Stimulated activated CD8-positive, alpha-beta memory T cell treated with anti-CD3 and anti-CD28 coated beads, Interleukin-12 subunit alpha, Interleukin-12 subunit beta, amount 100 ng/mL, for 1 hour (primary cell): ENCODE measurements at places on chromosomes 6 and 20.

DNA sequence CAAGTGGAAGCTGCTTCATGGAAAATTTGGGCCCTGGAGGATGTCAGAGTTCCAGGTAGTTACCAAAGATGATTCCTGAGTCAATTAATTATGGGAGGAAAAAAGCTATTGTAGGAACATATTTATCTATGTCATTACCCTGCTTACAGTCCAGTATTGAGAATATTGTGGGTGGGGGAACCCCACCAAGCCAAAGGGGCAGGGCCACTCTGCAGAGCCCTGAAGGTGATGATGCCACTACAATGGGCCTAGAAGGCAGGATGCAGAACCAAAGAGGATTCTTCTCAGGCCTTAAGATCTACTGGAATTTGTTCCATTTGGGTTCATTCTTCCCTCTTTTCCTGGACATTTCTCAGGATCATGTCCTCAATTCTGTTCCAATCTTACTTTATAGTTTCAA, 375.2 kb upstream of the MARCKS start:
- no peak for DNase-seq

DNA sequence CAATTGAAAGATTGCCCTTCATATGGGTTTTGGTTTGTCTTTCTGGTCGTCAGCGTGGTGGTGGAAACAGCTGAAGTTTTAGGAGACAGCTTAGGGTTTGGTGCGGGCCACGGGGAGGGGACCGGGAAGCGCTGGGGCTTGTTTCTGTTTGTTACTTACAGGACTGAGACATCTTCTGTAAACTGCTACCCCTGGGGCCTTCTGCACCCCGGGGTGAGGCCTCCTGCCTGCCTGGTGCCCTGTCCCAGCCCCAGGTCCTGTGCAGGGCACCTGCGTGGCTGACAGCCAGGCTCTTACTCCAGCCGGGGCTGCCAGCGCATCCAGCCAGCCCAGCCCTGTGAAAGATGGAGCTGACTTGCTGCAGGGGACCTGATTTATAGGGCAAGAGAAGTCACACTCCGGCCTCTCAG, 22.8 kb downstream of the NPEPL1 start:
- DNase-seq = no peak

DNA sequence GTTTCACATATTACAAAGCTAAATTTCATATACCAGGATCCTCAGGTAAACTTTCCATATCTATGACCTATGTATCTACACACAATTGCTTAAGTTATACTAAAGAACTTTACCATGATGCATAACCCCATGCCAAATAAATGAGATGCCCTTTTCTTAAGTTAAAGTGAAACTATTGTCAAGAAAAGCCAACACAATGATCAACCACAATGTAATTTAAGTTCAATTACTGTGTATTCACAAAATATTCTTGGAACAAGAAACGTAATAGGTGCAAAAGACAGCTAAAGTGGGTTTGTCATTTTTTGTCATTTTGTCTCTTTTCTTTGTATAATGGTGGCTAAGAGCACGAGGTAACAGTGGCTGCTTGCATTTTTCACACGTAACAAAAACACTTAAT, 158.0 kb upstream of the SHLD1 start:
- no peak for DNase-seq

DNA sequence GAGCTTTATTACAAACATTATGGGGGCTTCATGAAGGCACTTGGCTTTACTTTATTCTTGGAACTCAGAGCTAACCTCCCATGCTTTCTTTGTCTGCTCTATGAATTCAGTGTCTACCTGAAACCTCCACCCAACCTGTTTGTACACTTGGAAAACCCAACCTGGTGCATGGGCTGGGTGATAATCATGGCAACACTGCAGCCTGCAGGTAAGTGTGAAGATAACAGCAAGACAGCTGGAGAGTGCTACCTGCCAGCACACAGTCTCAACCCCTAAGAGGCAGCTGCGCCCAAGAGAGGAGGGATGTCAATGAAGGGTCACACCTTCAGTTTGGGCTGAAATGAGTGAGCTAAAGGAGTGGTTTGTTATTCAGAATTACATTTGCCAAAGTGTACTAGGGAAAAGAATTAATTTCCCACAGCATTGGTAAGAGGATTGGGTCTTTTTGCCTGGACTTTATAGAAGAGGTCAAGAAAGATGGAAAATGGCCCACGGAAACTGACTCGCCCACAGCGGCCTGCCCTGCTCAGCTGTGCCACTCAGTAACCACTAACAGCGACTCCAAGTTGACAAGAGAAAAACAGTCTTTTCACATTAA, 24.4 kb downstream of the FOXQ1 start:
- no peak for DNase-seq

- DNase-seq = no peak
These were observed 226.6 kb downstream of the TFAP2C start for GRCh38 chr20:56855708-56856107.

DNA sequence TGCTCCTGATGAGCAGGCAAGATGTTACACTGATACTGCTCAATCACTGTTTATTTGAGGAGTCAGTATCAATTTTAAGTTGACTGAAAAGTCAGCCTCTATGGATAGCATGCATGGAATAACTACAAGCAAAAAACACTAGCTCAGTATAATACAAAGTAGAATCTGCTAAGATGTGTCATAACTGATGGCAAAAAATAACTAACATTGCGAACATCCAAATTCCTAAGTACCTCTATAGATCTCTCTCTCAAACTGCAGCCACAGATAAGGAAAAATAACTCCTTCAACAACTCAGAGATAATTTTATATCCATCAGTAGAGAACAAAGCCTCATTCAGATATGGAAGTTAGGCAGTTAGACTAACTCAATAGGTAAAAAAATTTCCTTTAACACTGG, 16.3 kb downstream of the HDAC2 start:
- no peak for DNase-seq

GRCh38 chr6:30790724-30791383, 46.5 kb upstream of the IER3 start:
- no peak for DNase-seq

GRCh38 chr6:108561742-108562502, 1.2 kb downstream of the FOXO3 start:
- DNase-seq = no peak

- DNase-seq = no peak
These were observed 162.9 kb downstream of the QKI start for GRCh38 chr6:163577404-163577803.

GRCh38 chr6:90079560-90080490, 185.6 kb downstream of the GJA10 start:
- DNase-seq = no peak

DNA sequence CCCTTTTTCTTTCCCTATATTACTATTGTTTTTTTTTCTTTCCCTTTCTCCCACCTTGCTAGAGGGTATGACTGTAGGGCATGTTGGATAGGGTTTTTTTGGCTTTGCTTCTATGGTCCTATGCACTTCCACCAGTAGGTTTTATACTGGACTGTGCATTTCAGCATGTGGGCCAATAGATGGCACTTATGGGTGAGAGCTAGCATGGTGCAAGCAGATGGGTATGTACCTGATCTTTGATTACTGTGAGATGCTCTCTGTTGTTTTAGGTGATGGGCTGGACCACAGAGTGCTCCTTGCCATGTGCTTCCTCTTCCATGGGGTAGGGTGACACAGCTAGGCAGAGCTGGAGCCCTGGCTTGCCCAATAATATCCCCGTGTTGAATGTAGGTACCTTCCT, 128.5 kb upstream of the CHD6 start:
- DNase-seq = no peak

DNA sequence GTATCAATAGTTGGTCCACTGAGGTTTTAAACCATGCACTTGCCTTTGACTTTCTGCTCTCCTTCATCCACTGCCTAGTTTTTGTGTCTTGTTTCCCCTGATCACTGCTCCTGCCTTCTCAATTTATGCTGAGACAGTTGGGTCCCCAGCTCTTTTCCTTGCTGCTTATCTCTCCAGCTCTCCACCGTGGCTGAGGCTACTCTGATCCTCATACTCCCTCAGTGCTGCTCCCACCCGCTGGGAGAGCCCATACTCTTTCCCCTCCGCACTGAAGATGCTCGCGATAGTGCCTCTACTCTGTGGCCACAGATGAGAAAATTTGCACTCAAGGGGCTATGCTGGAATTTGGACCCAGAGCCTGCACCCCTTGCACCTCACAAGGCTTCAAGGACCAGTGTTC, 3.4 kb upstream of the THBD start:
- DNase-seq = no peak

- DNase-seq = no peak
These were observed 11.3 kb downstream of the FAXC start for GRCh38 chr6:99338188-99338587.

DNA sequence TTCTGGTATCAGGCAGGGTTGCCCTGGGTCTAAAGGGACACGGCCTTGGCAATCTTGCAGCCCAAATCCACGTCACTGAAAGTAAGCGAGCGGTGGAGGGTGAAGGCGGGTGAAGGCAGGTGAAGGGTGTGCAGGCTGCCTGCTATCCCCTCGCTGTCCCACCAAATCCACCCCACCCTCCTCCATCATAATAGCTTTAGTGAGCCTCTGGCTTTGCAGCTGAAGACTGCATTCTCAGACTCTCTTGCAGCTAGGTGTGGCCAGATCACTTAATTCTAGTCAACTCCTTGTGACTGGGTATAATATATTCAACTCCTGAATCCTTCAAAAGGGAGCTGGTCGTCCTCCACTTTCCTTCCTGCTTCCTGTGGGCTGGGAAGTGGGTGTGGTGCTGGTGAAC, 126.7 kb upstream of the TRAF3IP2 start:
- DNase-seq = no peak

DNA sequence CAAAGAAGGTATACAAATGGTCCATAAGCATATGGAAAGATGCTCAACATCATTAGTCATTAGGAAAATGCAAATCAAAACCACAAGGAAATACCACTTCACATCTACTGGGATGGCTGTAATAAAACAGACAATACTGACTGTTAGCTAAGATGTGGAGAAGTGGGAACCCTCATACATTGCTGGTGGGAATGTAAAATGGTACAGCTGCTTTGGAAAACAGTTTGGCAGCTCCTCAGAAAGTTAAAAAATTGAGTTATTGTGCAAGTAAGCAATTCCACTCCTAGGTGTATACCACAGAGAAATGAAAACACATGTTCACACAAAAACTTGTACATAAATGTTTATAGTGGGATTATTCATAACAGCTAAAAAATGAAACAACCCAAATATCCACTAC, 173.0 kb upstream of the JAG1 start:
- DNase-seq = no peak

- DNase-seq = no peak
These were observed 176.6 kb upstream of the POU3F2 start for GRCh38 chr6:98657764-98658163.
